WTC11 (cell line): ENCODE measurements at places on chromosomes 16 and 17. TPM values are rescaled to one million over a fixed set of nuclear protein-coding genes. Genes with fewer than 3 reads are reported as not detected.
A peak's percentile ranks its signal among the peaks of the same experiment; 100 is the strongest.

- DNase-seq: no peak
- H3K27me3 ChIP-seq: no peaks in the 10 kb centered on the region
- H3K27ac ChIP-seq: peak overlapping the region; percentile 89
- H3K4me3 ChIP-seq: no peak overlapping the region; the same call in 1 of the 2 replicates
These were observed 57.6 kb downstream of the KSR1 start for GRCh38 chr17:27513849-27514248.

- no peaks in the 10 kb centered on the region for H3K27me3 ChIP-seq
- peak; percentile 67 for DNase-seq
- no peak overlapping the region; the same call in 1 of the 2 replicates for H3K27ac ChIP-seq
- H3K36me3 ChIP-seq: no peaks in the 10 kb centered on the region
- peaks cover 24% of the 10 kb centered on the region for H3K4me1 ChIP-seq
These were observed 28.9 kb upstream of the CMIP start for GRCh38 chr16:81415751-81416150.

- peaks cover 19% of the 10 kb centered on the region for H3K4me1 ChIP-seq
- peaks cover 13% of the 10 kb centered on the region for H3K36me3 ChIP-seq
- H3K27ac ChIP-seq: 0 out of 2 replicates have a peak overlapping the region, but pooled peaks have one; percentile 10
- no peak overlapping the region for H3K4me3 ChIP-seq
- DNase-seq: no peak
These were observed 167.2 kb downstream of the PARN start for GRCh38 chr16:14462811-14463210.

DNA sequence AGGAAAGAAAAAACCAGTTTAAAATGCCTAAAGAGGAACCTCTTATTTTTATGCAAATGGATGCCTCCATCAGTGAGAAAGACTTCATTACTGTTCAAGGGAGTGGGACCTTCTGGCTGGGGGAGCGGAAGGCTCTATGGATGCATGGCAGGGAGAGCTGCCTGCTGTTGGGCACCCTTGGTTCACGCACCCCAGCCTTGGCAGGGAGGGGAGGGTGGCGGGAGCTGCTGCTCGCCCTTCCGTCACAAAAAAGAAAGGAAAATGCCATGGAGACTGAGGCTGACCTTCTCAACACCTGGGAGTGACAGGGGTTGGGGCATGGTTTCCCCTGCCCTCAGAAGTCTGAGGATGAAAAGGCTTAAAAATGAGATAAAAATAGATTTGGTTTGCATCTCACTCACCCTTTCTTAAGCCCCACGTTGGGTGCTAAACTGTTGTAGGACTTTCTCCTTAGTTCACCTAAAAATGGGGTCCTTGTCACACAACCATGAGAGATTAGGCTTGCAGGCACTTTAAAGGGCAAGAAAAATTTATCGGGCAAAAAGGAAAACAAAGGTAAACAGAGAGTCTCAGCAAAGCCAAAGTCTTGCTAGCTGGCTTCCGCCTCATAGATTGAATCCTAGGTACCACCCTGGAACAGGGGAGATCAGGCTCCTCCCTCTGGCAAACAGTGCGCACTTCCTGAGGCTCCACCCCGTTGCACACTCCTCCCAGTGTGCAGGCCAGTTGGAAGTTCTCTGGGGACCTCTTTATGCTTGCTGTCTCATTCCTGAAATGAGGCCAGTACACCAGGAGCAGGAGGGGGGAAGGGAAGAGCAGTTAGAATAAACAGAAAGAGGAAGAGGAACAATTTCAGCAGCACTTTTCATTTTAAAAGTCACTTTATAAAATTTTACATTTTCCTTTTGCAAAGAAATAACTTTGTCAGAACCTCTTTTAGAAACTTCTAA is 31.6 kb downstream of the PHKB start:
- H3K27me3 ChIP-seq: no peaks in the 10 kb centered on the region
- peaks cover 21% of the 10 kb centered on the region for H3K4me1 ChIP-seq
- H3K4me3 ChIP-seq: no peak overlapping the region; the same call in 1 of the 2 replicates
- peak overlapping the region; percentile 92 for H3K27ac ChIP-seq
- DNase-seq: no peak

DNA sequence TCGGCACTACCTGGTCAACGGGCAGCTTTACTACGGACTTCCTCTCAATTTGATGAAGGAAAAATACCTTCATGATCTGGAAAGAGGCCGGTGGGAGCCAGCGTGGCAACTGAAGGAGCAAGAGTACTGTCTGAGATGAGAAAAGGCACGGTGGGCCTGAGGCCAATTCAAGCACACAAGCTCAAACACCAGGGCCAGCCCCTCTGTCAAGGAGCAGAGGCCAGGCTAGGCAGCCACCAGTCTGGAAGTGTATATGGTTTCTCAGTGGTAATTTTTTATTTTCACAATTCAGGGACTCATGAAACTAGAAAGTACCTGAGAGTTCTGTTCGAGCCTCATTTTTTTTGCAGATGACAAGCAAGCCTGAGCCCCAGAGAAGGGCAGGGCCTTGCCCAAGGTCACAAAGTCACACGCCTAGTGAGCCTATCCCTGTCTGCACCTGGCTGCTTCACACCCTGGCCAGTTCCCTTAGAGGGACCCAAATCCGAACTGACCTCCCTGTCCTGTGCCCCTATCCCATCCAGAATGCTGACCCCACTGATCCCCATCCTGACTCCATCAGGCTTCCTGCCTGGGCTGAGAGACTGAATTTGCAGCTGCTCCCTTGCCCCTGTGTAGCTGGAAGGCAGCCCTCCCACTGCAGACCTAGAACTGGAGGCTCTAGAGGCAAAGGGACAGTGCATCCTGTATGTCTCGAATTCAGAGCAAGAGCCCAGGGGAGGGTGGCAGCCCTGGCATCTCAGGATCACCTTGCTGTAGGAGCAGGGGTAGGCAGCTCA is 4.8 kb upstream of the TBX2 start:
- H3K27me3 ChIP-seq: peaks cover 83% of the 10 kb centered on the region
- peak overlapping the region; percentile 56; the same call in 1 of the 2 replicates for H3K4me3 ChIP-seq
- H3K27ac ChIP-seq: no peak overlapping the region
- peaks cover 17% of the 10 kb centered on the region for H3K4me1 ChIP-seq
- no peaks in the 10 kb centered on the region for H3K36me3 ChIP-seq
- DNase-seq: no peak

Gene TBC1D3H
- not detected in 3 replicates for total RNA-seq

DNA sequence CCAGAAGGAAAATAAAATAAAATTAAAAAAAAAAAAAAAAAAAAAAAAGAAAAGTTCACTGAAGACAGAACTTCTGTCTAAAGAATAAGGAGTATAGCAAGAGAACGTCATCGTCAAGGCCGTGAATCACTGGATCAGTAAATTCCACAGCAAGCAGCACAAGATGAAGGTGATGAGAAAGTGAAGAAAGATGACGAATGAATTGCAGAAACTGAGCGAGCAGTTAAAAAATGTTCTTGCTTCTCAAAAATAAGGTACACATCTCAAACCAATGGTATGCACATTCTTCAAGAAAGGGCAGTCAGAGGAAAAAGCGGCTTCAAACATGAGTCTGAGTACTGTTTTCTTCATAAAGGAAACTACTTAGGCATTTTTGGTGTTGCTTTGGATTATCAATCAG is 104.7 kb downstream of the SMG6 start:
- H3K4me3 ChIP-seq: no peak overlapping the region
- no peak for DNase-seq
- H3K27me3 ChIP-seq: no peaks in the 10 kb centered on the region
- no peak overlapping the region for H3K27ac ChIP-seq
- H3K36me3 ChIP-seq: no peaks in the 10 kb centered on the region
- peaks cover 25% of the 10 kb centered on the region for H3K4me1 ChIP-seq

GRCh38 chr17:61764846-61765245 is 98.5 kb downstream of the BRIP1 start:
- H3K4me1 ChIP-seq: peaks cover 10% of the 10 kb centered on the region
- no peak overlapping the region for H3K4me3 ChIP-seq
- H3K27ac ChIP-seq: no peak overlapping the region
- no peaks in the 10 kb centered on the region for H3K27me3 ChIP-seq

GRCh38 chr16:66617728-66618127 is 13.2 kb downstream of the CMTM3 start:
- H3K4me3 ChIP-seq: no peak overlapping the region
- H3K27me3 ChIP-seq: no peaks in the 10 kb centered on the region
- peaks cover 58% of the 10 kb centered on the region for H3K36me3 ChIP-seq
- DNase-seq: no peak
- H3K4me1 ChIP-seq: peaks cover 28% of the 10 kb centered on the region
- peak overlapping the region; percentile 5; the same call in 1 of the 2 replicates for H3K27ac ChIP-seq

Gene TNFRSF17
- total RNA-seq: 0.18 TPM in 1 of 3 replicates, not detected in the others

- H3K27ac ChIP-seq: no peak overlapping the region
- DNase-seq: no peak
- H3K27me3 ChIP-seq: no peaks in the 10 kb centered on the region
- no peak overlapping the region for H3K4me3 ChIP-seq
- no peaks in the 10 kb centered on the region for H3K36me3 ChIP-seq
These were observed 69.8 kb downstream of the MRM1 start for GRCh38 chr17:36671144-36671543.

Gene PDIA2
- 1.9 to 2.4 TPM (median 2.3 TPM) in 3 replicates for total RNA-seq

Gene KRT33B
- total RNA-seq: not detected in 3 replicates

- no peak for DNase-seq
- H3K27ac ChIP-seq: 0 out of 2 replicates have a peak overlapping the region, but pooled peaks have one; percentile 41
- peaks cover 35% of the 10 kb centered on the region for H3K36me3 ChIP-seq
These were observed 2.9 kb downstream of the UBN1 start for GRCh38 chr16:4850211-4850610.

Gene CA7
- 1.4 to 2.2 TPM (median 1.6 TPM) in 3 replicates for total RNA-seq

DNA sequence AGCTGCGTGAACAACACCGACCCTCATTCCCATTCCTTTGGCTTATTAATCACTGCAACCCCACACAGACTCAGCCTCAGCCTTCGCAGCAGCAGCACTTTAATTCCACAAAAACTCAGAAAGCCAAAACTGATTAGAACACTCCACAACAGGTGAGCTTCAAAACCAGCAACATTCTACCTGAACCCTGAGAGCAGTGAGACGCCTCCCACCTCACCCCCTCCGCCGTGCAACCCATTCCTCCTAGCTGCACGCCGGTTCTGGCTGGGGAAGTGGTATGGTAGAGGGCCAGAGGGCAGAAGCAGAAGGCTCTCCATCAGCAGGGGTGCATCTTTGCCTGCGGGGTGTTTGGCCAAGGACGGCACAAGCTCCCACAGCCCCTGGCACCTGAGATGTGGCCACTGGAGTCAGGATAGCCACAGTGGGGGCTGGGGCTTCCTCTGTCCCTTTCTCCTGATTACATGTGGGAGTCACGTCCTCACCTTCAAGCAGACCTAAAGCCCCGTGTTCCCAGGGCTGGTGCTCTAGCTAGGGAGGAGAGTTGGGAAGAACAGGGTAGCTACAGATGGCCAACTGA is 1.6 kb downstream of the BORCS6 start:
- no peak for DNase-seq
- H3K4me1 ChIP-seq: peaks cover 12% of the 10 kb centered on the region
- H3K27ac ChIP-seq: no peak overlapping the region
- H3K27me3 ChIP-seq: no peaks in the 10 kb centered on the region; the same call in 1 of the 2 replicates
- no peaks in the 10 kb centered on the region for H3K36me3 ChIP-seq
- H3K4me3 ChIP-seq: no peak overlapping the region

Gene TP53TG3F
- total RNA-seq: not detected in 3 replicates

Gene PLEKHH3
- total RNA-seq: 33.0 to 40.2 TPM (median 35.6 TPM) in 3 replicates

GRCh38 chr17:78589885-78590284 is 12.7 kb upstream of the DNAH17 start:
- no peaks in the 10 kb centered on the region for H3K36me3 ChIP-seq
- no peaks in the 10 kb centered on the region for H3K27me3 ChIP-seq
- no peak for DNase-seq
- H3K4me3 ChIP-seq: no peak overlapping the region
- H3K4me1 ChIP-seq: peaks cover 15% of the 10 kb centered on the region

Gene SLC16A5
- total RNA-seq: 32.4 to 33.5 TPM (median 33.1 TPM) in 3 replicates

Gene PCGF2
- 102 to 111 TPM (median 104 TPM) in 3 replicates for total RNA-seq

Gene TMEM204
- total RNA-seq: 0.18 to 0.35 TPM (median 0.30 TPM) in 3 replicates
